ENCODE measurements at places on chromosomes 2 and 18.

DNA sequence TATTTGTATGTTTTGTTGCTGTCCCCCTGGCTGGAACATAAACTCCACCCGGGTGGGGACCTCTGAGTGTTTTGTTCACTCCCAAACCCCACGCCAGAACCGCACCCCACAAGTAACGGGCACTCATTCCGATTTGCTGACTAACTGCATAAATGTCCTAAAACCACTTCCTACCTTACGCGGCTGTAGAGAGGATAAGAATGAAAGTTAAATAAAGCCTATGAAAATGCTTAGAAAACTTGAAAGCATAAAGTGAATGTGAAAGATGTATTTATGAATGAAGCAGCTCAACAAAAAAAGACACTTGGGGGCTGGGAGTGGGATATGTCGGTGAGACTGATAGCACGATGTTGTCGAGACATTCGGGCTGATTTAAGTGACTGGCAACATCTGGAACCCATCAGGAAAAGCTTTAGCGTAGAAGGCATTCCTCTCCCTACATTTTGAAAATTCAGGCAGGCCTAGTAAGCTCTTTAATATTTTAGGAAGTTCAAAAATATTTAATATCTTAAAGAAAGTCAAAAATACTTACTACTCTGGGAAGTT is 206.7 kb downstream of the SH3RF3 start:
- no peak for DNase-seq

- no peak for DNase-seq
Observed at GRCh38 chr18:3230401-3231334, 10.9 kb upstream of the MYOM1 start.

- DNase-seq, result no peak
Observed at GRCh38 chr2:85551698-85552678, 9.3 kb downstream of the GGCX start.

DNA sequence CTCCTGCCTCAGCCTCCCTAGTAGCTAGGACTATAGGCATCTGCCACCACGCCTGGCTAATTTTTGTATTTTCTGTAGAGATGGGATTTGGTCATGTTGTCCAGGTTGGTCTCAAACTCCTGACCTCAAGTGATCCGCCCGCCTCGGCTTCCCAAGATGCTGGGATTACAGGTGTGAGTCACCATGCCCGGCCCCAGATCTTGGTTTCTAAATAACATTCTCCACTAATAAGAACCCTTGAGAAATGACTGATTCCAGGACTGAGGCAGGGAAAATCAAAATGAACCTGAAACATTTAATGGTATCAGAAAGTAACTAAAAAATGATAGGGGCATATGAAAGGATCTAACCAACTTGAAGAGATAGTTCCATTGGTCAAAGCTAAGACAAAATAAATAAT is 34.0 kb downstream of the BMPR2 start:
- DNase-seq, result no peak

GRCh38 chr2:192559587-192559986 is 364.9 kb upstream of the TMEFF2 start:
- DNase-seq, result no peak

DNA sequence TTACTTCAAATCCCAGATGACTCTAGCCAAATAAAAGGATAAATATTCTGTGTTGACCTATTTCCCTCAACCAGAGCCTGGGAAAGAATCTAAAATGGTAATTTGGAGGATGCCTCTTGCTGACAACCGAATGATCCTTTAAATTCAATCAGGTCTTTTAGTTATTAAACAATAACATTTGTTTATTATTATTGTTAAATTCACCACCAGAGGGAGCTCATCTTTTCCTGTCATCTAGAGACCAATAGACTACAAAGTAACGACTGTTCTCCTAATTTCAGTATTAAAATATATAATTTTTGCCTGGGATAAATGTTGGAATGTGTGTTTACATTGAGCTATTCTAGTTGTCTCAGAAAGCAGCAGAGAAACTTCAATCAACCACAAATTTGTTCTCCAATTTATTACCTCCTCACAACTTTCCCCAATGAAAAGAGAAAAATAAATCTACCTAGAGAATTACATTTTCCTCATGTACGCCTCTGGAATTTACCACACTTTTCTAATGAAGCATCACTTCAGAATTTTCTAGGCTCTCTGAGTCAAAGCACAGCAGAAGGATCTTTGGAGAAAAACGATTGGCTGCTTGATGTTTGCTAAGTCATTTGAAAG is 142.7 kb downstream of the SCG2 start:
- DNase-seq, result no peak

DNA sequence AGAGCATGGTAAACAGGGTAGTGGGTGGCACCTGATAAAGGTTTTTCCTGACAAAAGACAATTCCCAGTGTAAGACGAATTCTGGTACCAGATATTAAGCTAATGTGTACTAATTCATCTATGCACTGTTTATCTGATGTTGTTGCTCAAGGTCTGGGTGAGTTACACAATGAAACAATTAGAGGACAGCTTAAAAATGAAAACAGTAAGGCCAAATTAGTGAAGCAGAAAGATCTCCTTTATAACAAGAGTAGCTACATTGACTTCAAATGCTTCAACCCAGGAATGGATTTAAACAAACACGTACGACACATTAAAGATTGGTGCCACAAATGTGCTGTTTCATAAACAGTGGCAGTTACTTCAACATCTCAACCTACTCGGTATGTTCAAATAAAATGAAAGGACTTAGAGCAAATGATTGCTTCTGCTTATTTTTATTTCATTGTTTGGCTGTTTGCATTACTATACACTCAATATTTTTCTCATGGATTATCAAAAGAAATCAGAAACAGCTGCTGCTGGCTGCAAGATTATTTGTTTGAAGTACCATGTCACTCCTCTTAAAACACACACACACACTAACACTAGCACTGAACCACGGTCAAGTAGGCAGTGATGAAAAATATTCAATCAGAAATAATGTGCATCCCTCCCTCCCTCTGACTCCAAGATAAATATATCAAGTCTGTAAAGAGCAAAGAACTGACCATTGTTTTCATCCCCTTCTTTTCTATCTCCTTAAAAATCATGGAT is 94.4 kb upstream of the RND3 start:
- DNase-seq, result no peak

GRCh38 chr18:5414546-5414945 is 119.0 kb upstream of the ZBTB14 start:
- no peak for DNase-seq

GRCh38 chr2:9720352-9721093 is 89.7 kb upstream of the YWHAQ start:
- DNase-seq, result no peak

- DNase-seq, result no peak
Observed at GRCh38 chr2:101402630-101403029, 15.3 kb upstream of the CREG2 start.
